Islet precursor cell (in vitro differentiated cells): ENCODE measurements at places on chromosomes 7 and 10.

DNA sequence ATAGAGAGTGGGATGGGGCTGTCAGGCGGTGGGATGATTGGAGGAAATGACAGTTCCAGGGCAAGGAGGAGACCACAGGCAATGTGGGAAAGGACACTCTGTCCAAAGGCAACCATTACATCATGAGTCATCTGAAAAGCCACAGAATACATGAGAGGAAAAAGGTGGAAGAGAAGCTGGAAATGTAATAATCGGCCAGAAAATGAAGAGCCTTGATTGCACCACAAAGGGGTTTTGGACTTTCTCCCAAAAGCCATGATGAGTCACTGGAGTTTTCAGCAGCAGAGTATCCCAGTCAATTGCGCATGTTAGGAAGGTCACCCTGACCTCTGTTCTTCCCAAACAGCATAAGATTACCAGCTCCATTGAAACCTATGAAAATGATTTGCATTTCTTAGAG, 222.0 kb downstream of the LHFPL3 start:
- no peak for DNase-seq

GRCh38 chr10:103557455-103557854, 64.0 kb downstream of the NEURL1 start:
- no peak for DNase-seq

- DNase-seq: no peak
Measured at GRCh38 chr7:28558236-28558635, 145.9 kb downstream of the CREB5 start.

DNA sequence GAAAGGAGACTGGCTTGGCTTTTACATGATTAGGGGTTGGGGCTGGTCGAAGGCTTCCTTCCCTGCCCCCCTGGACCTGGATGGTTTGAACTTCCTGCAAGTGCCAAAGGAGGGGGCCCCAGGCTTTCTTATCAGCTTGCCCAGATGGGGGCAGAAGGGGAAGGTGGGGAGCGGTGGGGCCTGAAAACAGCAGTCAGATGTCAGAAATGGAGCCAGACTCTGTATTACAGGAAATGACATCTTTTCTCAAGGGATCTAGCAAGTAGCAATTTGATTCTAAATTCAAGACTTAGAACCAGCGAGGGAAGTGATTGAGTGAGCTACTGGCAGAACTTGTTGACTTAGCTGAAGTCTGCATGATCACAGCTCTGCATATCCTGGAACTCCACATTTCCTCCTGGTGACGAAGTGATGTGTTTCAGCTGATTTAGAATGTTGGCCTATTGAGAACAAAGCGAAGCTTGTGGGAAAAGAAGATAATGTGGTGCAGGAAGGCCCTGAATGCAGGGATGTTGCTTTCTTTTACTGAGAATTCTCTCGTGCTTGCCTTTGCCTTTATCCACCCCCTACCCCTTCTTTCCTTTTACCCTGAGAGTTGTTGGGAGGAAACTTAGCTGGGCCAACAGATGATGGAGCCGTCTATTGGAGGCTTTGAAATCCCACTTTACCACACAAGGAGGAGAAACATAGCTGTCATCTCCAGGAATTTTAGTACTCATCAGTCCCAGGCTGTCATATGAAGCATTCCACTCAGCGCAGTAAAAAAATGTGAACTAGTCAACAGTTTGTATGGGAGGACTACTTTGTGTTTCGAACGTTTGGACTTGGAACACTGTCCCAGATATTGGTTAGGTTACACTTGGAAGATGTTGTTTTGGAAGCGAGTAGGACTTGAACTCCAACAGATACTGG, 43.2 kb downstream of the CCNY start:
- no peak for DNase-seq

DNA sequence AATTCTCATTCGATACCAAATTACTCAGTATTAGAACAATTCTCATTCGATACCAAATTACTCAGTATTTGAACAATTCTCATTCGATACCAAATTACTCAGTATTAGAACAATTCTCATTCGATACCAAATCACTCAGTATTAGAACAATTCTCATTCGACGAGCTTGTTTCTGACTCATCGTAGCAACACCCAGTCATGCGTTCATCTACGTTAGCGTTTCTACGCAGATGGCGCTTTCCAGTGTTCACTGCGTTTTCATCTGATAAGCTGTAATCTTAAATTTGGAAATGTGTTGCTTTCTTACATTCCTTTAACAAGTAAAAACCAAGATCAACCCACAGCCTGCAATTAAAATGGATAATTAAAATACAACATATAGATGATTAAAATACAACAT, 276.3 kb downstream of the ZMYND11 start:
- DNase-seq: no peak

DNA sequence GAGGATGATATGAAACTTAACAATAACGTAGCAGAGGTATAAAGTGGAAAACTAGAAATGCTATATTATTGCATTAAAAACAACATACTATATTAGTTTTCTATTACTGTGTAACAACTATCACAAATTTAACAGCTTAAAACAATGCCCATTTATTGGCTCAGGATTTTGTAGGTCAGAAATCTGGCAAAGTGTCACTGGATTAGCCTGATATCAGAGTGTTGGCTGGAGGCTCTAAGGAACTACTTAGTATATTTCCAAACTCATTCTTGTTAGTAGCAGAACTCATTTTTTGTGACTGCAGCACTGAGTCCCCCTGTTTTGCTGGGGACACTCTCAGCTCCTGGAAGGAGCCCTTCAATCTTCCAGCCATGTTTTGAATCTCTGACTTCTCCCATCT, 306.8 kb downstream of the ETV1 start:
- no peak for DNase-seq

DNA sequence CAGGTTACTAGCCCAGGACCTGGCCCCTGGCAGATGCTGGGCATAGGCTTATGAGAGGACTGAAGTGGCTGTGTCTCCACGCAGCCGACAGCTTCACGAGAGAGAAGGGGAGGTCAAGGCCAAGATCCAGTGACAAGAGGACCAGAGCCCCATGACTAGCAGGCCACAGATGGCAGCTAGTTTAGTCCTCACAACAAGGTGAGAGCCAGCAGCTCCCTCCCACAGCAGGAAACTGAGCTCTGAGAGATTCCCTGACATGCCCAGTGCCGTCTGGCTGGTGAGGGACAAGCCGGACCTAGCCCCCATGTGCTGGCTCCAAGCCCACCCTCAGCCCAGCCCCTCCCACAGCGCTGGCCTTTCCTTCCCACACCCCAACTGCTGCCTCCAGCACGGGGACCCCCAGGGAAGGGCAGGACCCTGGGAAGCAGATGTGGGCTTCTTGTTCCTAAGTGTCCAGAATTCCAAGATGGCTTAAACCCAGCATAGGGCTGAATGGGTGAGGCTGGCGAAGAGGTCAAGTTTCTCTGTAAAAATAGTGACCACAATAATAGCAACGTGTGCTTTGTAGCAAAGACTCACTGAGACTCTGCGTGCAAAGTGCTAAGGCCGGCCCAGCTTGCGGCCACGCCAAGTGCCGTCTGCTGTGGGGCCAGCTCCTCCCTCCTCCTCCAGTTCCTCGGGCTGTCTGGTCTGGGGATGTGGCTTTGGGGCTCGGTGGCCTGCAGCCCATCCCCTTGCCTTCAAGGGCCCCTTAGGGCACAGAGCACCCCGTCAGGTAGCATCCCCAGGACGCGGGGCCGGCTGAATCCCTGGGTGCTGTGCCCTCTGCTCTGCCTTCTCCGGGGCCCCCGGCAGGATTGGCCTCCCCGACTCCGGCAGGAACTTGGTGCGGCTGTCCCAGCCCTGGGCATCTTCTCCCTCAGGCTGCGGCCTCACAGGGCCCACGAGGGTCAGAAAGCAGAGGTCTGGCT, 7.8 kb upstream of the FAM20C start:
- DNase-seq: no peak

GRCh38 chr7:11668727-11669126, 163.3 kb downstream of the THSD7A start:
- DNase-seq: no peak

DNA sequence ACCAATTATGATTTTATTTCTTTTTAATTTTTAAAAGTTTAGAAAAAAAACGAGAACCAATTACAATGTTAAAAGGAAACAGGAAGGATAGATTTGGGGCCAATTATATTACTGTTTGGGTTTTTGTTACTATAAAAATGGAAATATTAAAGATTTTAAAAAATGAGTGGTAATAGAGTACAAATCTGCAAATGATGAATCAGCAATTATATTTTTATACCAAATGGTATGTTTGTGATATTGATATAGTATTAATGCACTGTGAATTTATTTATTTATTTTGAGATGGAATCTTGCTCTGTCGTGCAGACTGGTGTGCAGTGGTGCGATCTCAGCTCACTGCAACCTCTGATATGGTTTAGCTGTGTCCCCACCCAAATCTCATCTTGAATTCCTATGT, 11.5 kb upstream of the GARIN1A start:
- DNase-seq: no peak

- DNase-seq: no peak
Measured at GRCh38 chr10:122673731-122674130, 25.9 kb downstream of the C10orf120 start.

DNA sequence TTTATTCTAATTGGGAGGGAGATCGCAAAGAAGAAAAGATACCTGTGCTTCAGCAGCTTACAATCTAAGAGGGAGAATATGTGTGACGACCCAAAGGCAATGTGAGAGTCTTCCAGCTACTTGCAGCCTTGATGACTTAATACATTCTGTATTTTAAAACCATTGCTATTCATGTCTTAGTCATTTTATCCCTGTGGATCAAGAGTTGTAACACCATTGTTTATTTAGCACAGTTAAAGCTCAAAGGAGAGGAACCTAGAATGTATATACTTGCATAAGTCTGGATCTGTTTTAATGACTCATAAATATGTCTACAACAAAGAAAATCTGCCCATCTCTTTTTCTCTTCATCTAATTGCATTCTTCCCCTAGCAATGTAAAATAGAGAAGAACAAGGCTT, 117.9 kb upstream of the DLX6 start:
- DNase-seq: no peak

- no peak for DNase-seq
Measured at GRCh38 chr10:70323138-70323696, 39.4 kb upstream of the NPFFR1 start.
